ENCODE measurements at places on chromosomes 6 and 20.

DNA sequence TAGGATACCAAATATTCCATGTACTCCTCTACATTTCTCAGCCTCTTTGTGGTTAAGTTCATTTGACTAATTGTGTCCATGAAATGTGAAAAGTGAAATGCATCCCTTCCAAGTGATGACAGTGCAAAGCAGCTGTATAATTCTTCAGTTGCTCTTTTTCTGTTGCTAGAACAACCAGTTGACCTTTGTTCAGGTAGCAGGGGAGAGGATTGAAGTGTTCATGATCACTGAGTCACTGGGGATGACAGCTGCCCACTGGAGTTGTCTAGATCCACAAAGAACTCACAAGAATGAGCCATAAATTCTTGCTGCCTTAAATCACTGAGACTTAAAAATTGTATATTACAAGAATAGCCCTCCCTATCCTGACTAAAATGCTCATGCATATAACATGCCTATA lies 254.6 kb downstream of the EPHA7 start:
- DNase-seq, result no peak

- no peak for DNase-seq
These were observed 185.6 kb downstream of the TSHZ2 start for GRCh38 chr20:53157443-53158408.

- DNase-seq, result no peak
These were observed 49.7 kb upstream of the TSHZ2 start for GRCh38 chr20:52922436-52922835.

DNA sequence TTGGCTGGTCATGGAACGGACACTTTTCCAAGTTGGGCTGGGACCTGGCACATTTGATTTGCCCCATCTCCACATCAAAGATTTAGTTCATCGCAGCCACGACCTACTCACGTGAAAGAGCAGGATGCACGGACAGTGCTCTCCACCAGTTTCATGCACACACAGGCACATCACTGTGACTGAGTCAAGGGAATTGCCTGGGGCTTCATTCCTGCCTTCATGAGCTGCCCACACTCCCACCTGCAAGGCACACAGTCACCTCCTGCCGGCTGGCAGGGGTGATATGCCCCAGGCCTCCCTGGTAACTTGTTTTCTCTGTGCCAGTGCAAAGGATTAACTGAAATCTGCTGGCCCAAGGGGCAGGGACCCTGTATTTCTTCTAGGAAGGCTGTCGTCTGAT lies 23.3 kb upstream of the CST1 start:
- no peak for DNase-seq

DNA sequence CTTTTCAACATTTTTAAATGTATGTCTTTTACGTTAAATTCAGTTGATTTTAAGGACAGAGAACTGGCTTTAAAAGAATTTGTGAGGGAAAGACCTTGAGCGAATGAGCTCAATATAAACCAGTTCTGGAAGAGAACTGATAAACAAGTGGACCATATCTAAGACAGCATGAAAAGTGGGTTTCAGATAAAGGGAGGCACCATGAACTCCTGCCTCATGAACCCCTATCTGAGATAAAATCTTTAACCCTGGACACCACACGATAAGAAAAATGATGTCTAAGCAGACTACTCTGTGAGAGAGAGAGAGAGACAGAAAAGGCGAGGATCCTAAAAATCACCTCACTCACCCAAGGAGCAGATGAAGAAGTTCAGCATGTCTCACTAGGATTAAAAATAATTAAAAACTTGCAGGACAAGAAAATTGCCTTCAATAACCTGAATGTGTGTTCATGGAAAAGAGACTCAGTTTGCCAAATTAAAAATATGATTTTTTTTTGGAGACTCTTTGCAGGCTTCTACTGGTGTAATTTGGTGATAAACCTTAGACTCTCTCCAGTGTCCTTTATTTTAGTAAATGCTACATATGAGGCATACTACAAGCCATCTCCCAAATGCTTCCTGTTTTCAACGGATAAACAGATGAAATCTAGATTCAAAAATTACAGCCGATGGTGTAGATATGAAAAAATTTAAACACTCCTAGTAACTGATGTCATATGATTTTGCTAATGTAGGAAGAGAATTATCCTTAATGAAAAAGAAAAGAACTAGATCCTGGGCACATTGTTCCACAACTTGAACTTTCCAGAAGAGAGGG lies 299.5 kb downstream of the ADGB start:
- no peak for DNase-seq

DNA sequence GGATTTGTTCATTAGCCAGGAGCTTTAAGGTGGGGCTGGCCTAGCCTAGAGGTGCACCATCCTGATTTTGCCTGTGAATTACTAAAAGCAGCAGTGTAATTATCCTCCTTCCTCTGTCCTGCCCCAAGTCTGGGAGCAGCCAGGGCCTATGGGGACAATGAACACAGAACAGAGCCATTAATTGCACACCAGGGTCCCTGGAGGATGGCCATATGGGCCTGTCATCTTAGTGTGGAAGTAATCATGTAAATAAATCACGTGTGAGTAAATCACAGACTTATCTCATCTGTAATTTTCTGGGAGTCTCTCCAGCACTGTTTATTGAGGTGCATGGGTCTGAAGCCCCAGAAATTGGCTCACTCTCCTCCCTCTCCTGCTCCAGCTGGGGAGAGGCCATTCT lies 176.3 kb downstream of the LRFN2 start:
- DNase-seq, result no peak

- peak; percentile 62 for DNase-seq
These were observed 62.8 kb upstream of the TFB1M start for GRCh38 chr6:155377061-155377460.

- DNase-seq, result no peak
These were observed 23.8 kb upstream of the FAM50B start for GRCh38 chr6:3825331-3825831.

DNA sequence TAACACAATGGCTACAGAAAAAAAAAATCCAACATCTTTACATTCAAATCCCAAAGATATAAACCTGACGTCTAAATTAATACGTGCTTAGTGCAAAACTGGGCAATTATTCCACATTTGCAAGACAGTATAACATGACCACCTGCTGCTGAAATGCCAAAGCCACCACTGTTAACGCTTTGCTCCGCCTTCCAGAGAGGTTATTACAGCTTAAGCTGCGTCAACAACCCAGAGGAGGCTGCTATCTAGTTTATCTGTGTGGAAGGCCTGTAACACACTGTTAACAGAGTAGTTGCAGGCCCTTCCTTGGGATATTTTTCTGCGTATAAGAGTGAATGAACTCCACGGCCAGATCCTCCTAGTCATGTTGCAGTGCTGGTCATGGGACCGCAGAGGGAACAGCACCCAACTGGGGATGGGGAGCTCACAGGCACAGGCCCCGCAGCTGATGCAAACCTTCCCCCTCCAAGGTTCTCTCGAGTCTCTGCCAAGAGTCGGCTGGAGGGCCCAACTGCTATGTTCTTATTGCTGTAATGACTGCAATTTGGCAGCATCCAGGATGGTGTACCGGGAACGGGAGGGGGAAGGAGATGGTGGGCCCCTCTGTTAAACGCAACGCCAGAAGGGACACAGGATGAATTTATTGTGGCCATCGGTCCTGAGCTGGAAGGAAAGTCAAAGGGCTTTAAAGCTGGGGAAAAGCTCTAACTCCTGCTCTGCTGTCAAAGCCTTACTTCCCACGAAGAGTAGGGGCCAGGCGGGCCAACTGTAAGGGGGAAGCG lies 993 bp upstream of the NCOA7 start:
- no peak for DNase-seq

- DNase-seq, result no peak
These were observed 129.1 kb downstream of the SASH1 start for GRCh38 chr6:148471624-148472159.
